ENCODE measurements at places on chromosomes 11 and 22.

GRCh38 chr11:70445091-70445490, 46.8 kb downstream of the CTTN start:
- DNase-seq = no peak

DNA sequence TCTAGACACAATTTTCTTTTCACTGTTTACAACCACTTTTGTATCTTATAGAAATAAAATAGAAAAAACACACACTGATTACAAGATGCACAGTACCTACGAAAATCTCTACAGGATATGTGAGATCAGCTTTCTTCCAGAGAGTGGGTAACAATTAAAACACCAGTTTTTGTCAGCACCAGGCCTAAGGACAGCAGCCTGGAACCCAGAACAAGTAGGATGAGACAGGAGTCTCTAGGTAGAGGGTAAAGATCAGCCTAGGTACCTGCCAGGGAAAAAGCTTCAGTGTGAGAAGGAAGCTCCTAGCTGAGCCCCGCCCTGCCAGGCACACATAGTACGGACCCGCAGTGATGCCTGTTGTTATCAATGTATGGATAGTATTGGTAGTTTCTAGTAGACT, 61.9 kb downstream of the KIRREL3 start:
- no peak for DNase-seq

DNA sequence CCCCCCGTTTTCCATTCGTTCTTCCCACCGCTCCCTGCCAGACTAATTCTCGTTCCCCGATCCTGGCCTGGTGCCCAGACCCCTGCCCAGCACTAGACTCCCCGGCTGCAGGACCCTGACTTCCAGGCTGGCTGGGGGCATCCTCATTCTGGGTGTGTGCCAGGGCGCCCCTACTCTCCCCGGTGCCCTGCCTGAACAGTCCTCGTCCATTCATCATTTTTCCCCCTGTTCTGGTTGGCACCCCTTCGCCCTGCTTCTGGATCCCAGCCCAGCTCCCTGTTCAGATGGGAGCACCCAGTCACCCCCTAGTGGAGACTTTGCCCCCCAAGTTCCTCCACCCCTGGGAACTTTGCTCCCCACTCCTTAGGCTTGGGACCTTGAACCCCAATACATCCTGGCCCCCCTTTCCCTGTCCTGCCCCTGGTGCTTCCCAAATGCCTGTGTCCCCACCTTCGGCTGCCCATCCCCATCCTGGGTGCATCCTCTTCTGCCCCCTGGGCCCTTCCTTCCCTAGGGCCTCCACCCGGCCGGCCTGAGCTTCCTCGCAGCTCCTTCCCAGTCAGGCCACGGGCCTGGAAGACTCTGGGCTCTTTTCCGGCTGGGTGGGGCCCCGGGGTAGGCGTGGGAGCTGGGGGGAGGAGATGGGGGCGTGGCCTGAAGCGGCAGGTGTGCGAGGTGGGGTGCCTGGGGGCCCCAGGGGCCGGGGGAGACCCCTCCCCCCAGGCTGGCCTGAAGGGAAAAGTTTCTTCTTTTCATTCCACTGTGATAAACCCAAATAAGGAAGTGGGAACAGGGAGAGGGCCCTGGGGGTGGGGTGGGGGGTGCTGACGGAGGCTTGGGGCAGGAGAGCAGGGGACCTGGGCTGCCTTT, 908 bp downstream of the PLCB3 start:
- no peak for DNase-seq

- no peak for DNase-seq
Measured at GRCh38 chr11:37459456-37459855, 861.4 kb upstream of the RAG2 start.

- DNase-seq = no peak
Measured at GRCh38 chr11:26551186-26551801, 20.8 kb downstream of the MUC15 start.

DNA sequence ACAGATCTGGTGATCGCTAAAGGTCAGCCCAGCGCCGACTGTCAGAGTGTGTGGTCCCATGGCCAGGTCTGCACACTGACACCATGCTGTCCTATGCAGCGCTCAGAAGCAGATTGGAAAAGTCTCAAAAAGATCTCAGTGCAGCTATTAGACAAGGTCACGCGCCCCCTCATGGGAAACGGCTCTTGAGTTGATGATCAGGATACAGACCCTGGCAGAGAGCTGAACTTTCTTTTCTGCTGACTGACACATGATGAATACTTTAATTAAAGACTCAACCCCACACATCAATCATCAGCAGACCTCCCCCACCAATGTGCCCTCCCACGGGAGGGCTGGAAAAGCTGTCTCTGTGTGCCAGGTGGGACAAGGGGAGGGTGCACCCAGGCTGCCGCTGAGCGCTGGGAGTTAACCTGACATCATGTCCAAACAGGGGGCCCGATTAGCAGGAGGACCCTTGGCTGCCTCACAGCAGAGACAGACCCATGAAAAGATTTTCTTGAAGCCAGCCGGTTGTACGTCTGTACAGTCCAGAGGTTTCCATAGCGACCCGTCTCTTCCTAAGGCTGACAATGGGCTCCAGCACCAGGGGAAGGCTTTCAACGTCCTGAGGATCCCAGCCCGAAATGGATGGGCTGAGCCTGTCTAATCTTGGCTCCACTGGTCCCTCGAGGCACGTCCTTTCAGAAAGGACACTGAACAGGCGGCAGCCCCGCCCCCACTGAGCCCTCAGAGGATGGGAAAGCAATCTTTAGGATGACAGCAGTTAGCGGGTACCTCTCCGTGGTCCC, 26.9 kb downstream of the RASD2 start:
- DNase-seq = no peak

GRCh38 chr11:33539751-33540150, 160.9 kb downstream of the C11orf91 start:
- no peak for DNase-seq

DNA sequence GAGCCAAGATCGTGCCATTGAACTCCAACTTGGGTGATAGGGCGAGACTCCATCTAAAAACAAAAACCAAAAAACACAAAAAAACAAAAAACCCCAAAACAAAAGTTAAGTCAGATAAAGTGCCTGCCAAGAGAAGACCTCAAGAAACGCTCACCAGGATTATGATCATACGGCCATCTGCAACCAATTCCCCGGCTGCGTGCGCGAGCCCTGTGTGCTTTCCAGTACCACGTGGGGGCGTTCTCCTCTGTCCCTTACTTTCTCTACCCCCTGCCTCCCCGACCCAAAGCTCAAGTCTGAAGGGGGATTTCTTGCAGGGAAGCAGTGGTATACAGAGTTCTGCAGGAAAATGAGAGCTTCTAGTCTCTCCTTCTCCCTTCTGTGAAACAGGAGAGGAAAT, 10.5 kb upstream of the RPS19BP1 start:
- DNase-seq = no peak

DNA sequence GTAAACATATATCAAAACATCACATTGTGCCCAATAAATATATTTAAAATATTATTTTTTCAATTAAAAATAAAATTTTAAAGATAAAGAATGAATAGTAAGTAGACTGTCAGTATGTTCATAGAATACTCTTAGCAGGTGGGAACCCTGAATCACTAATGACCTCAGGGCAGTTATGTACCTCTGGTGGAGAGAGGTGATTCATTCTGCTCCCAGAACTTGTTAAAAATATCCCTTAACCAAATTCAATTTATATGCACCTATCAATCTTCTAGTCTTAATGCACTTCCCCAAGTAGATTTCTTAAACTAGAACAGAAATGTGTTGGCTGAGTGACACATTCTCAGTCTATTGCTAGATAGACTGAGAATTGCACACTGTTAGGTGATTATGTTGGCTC, 183.9 kb upstream of the SYN3 start:
- no peak for DNase-seq

DNA sequence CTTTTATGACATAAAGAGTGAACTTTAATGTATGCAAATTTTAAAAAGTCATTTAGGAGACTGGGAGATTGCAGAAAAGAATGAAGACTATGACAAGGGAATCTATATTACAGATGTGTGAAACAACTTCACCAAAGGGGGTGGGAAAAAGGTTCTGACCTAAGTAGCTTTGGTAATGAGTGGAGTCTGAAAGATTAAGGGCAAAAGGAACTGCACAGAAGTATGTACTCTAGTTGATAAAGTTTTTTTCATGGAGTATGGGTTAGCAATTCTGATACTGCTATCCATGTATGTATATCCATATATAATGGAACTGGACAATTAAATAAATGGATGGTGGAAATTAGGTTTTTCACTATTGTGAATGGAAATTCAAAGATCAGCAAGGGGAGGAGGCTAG, 9.2 kb downstream of the CKAP5 start:
- no peak for DNase-seq

GRCh38 chr11:85123752-85124231, 503.4 kb downstream of the DLG2 start:
- no peak for DNase-seq

DNA sequence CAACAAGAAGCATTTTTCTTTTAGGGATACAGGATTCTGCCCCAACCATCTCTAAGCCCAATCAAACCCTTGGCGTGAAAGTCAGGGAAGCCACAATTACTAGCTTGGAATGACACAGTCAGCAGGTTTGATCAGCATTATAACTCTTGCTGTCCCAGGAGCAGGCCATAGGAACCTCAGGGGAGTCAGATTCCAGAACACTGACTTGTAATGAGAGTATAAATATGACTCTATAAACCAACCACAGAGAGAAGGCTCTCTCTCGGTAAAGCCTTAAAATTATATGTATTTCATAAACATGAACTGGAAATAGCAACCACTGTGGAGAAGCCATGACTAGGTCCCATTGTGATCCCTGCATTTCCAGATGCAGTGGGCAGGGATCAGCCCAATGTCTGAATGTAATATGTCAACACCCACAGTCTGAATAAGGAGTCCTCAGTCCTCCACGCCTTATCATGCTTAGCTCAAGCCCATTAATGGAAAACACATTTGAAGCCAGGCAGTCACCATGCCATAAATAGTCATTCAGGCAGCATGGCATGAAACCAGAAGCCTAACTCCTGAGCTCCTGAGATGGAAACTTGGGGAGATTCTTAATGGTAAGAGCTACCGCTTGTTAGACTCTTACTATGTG, 99.1 kb upstream of the MTNR1B start:
- DNase-seq = no peak

DNA sequence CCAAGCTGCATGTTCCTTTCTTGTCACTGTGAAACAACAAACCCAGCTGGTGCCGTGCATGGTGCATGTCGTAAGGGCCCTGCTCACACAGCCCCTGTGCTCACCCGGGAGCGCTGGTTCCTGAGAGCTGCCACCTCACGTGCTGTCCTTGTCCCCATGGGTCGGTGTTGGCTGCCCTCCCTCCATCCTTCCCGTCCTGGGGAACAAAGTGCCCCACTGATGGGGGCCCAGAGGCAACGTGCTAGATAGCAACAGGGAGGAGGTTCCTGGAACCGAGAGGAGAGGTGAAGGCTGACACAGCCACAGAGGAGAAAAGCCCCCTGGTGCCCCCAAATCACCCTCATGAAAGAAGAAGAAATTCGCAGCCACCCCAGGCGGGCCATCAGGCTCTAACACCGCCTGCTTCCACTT, 56.6 kb upstream of the SLC22A12 start:
- DNase-seq = no peak

DNA sequence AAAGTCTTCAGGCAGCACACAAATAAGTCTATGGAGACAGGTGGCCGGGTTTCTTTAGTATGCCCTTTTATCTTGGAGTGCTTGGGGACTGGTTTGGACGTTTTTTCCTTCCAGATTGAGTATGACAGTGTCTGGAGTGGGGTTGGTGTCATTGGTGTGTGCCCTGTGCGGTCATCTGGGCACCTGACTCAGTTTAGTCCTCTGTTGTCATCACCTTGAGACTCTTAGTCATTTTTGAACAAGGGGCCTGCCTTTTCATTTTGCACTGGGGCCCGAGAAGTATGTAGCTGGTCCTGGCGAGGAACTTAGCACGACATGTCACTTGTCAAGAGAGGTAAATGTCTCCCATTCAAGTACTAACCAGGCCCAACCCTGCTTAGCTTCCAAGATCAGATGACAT, 27.2 kb upstream of the MYO18B start:
- no peak for DNase-seq

GRCh38 chr11:102577182-102577581, 46.6 kb upstream of the MMP7 start:
- DNase-seq = no peak

DNA sequence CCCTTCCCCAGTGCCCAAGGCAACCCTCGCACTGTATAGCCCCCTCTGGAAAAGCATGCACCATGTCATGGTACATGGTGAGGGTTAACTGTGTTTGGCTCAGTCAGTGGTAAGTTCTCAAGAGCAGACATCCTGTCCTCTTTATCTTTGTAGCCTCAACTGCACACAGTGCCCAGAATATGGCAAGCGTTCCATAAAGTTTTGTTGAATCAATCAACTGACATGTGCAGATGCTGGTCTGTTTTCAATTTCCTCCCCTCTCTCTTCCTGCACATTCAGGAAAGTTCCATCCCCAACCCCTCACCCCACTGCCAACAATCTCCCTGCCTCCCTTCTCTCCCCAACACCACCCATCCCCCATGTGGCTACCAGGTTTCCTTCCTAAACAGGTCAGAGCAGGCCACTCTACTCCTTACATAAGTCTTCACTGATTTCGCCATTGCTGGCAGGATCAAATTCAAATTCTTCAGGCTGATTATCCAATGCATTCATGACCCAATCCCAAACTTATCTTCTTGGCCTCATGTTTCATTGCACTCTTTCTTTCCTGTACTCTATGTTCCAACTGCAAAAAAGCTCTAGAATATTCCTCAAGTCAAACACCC, 15.5 kb upstream of the TMPRSS5 start:
- DNase-seq = no peak

DNA sequence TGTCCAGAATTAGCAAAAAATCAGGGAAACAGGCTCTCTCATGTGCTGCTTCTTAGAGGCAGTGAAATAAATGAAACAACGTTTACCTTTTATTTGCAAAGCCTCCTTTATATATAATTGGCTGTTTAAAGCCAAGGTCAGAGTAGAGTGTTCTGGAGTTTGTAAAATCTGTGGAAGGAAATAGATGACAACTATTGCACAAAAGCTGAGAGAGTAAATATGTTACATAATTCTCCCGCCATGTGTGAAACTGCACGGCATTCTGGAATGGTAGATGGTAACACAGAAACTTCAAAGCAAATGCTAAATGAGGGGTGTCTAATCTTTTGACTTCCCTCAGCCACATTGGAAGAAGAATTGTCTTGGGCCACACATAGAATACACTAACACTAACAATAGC, 51.5 kb upstream of the FGF3 start:
- no peak for DNase-seq

DNA sequence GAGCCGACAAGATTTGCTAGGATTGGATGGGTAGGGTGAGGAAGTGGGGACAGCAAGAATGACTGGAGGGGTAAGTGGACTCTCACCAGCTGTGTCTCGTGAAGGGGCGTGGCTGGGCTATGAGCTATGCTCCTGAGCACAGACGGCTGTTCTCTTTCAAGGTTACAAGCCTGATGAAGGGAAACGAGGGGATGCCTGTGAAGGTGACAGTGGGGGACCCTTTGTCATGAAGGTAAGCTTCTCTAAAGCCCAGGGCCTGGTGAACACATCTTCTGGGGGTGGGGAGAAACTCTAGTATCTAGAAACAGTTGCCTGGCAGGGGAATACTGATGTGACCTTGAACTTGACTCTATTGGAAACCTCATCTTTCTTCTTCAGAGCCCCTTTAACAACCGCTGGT, 19.9 kb downstream of the F2 start:
- no peak for DNase-seq

GRCh38 chr11:128965485-128965884, 22.8 kb upstream of the TP53AIP1 start:
- DNase-seq = no peak

GRCh38 chr11:14422814-14423182, 63.8 kb upstream of the RRAS2 start:
- DNase-seq = no peak

GRCh38 chr22:37428649-37429586, 1.6 kb upstream of the ELFN2 start:
- peak; percentile 36 for DNase-seq

- DNase-seq = peak; percentile 61
Measured at GRCh38 chr11:118792570-118793124, 1.7 kb upstream of the DDX6 start.

GRCh38 chr11:9815486-9816136, 151.7 kb downstream of the SWAP70 start:
- no peak for DNase-seq

Data from stimulated activated CD4-positive, alpha-beta T cell treated with anti-CD3 and anti-CD28 coated beads, Interleukin-15, amount 100 ng/mL, for 48 hours (primary cell).